ENCODE measurements at places on chromosomes 6 and 20.

DNA sequence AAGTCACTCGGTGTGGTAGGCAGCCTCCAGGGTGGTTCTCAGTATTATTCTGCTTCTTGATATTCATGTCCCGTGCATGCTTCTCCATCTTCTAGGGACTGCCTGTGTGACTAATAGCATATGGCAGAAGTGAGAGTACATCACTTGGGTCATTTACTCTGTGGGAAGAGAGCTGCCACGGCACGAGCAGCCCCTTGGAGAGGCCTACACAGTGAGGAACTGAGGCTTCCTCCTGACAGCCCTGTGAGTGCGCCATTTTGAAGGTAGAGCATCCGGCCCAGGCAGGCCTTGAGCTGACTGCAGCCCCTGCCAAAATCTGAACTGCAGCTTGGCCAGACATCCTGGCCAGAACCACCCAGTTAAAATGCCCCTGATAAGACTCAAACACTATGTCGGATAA, 17.3 kb upstream of the MCUR1 start:
- no peak for DNase-seq

- DNase-seq = no peak
Observed at GRCh38 chr6:80020381-80021120, 16.1 kb downstream of the TTK start.

- no peak for DNase-seq
Observed at GRCh38 chr20:21063276-21063675, 42.9 kb downstream of the LINC00237 start.

DNA sequence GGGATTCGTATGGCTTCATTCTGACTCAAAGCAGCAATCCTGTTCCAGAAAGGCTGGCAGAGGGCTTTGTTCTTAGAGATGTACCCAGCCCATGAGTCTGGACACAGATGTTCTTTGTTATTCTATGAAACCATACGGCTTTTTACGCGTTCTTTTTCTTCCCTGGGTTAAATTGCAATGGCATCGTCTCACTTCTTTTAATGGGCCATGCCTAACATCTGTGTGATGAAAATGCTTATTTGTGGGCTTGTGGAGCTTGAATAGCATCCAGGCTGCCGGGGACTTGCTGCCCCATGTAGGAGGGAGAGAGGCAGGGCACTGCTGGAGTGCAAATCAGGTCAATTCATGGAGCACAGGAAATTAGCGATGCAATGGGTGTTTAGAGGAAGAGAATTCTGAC, 19.4 kb downstream of the FAM50B start:
- peak; percentile 25 for DNase-seq

DNA sequence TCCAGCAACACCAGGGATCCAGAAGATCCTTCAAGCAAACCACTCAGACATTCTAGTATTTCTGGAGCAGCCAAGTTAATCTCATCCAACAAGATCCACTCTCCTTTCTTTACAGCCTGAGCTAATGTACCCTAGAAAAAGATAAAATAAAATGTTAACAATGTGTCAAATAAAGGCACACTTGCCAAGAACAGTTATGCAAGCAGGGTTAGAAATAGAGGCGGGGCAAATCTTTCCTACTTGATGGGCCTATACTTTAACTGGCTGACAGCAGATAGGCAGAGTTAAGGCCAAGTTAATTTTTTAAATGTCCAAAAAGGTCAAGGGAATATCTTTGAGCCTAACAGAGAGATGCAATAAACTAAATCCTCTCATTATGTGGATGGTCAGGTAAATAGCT, 60.8 kb downstream of the MDN1 start:
- DNase-seq = no peak

DNA sequence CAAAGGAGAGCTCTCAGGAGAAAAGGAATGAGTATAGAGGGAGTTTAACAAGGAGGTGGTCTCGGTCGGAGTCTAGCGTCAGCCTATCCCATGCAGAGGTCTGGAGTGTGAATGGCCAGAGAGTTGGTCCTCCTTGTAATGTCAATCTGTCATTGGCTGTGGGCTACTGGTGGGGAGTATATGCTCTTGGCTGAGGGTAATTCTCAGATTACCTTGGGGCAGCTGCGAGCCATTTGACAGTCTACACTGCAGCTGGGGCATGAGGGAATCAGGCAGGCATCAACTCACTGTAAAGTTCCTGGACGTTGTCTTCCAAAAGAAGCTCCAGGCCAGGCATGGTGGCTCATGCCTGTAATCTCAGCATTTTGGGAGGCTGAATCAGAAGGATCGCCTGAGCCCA, 48.1 kb downstream of the EBF4 start:
- DNase-seq = no peak

DNA sequence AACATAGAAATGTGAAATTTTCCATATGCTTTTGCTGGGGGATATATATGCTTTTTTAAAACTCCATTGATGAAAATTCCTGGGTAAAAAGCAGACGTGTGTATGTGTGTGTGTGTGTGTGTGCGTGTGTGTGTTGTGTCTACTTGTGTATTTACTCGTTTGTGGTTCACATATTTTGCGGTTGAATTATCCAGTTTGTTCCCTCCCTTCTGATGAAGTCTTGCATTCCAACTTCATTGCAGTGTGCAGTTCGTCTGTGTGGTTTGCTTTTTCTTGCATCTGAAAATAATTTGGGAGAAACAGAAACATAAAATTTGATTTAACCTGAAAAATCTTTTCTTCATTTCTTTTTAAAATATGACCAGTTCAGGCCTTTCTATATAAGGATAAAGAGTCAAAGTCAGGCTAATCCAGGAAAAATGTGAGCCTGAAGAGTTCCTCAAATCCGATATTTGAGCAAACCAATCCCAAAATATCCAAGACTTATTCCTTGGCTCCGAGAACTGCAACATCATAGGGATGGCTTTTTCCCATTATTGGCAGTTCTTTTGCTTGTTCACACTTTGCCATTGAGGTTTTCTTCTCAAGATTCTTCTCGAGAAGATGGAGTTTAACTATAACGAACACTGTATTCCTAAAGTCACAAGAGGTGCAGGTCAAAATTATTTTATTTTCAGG, 202.2 kb upstream of the CCN2 start:
- peak; percentile 87 for DNase-seq

- no peak for DNase-seq
Observed at GRCh38 chr6:72739368-72739779, 117.5 kb downstream of the KCNQ5 start.

- no peak for DNase-seq
Observed at GRCh38 chr6:83536647-83537589, 24.6 kb downstream of the PRSS35 start.

DNA sequence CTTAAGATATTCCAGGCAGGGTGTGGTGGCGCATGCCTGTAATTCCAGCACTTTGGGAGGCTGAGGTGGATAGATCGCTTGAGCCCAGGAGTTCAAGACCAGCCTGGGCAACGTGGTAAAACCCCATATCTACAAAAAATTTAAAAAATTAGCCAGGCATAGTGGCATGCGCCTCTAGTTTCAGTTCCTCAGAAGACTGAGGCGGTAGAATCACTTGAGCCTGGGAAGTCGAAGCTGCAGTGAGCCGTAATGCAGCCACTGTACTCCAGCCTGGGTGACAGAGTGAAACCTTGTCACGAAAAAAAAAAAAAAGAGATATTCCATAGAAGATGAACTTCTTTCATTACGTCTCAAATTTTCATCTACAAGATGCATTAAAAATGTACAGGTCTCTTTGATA, 46.7 kb upstream of the ISM1 start:
- no peak for DNase-seq

GRCh38 chr20:21272279-21272678, 30.9 kb upstream of the XRN2 start:
- peak; percentile 17 for DNase-seq

DNA sequence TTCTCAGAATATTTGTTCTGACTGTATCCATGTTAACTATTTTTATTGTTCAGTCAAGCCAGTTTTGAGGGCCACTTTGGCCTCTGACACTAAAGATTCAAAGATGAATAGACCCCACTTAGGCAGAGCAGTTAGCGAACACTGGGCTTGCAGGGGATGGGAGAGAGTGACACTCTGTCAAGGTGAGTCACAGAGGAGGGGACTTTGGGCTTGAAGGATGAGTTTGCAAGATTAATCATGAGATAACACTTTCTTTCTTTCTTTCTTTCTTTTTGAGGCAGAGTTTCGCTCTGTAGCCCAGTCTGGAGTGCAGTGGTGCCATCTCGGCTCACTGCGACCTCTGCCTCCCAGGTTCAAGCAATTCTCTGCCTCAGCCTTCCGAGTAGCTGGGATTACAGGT, 46.4 kb downstream of the SPATA2 start:
- no peak for DNase-seq

- no peak for DNase-seq
Observed at GRCh38 chr6:138996524-138996923, 8.5 kb upstream of the REPS1 start.

DNA sequence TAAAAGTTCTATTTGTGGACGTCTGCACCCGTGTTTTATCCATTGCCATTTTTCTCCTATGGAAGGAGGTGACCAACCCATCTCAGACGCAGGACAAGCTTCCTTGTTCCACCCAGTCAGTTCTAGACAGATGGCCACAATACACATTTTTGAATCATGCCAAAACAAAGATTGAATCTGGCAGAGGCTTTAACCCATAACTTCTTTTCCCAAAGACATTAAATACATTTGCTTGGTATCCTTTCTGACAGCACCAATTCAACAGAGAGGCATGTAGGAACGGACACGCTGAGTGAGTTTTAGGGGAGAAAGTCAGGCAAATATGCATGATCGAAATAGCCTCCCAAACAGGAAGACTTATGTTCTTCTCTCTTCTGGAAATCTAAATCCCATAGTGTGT, 552.7 kb upstream of the AGPAT4 start:
- DNase-seq = no peak

GRCh38 chr6:35673755-35674154, 15.0 kb downstream of the FKBP5 start:
- no peak for DNase-seq

- DNase-seq = no peak
Observed at GRCh38 chr6:19602434-19603013, 234.6 kb upstream of the ID4 start.

- no peak for DNase-seq
Observed at GRCh38 chr6:63790334-63790733, 154.7 kb downstream of the PHF3 start.

DNA sequence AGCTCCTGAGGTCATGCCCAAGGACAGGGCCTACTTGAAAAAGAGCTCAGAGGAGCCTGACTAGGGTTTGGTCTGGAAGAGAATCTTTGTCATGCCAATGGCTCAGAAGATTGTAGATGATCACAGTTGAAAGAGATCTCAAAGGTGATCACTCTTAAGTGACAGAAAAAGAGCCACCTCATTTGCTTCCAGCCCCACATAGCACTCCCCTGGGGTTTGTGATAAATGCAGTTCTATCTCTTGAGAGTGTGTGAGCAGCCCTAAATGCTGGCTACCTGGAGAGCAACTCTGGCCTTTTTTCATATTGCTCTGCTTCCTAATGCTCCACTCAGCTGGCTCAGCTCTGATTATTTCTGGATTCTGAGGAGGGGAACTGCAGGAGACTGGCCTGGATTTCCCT, 39.3 kb downstream of the KLHL32 start:
- DNase-seq = no peak
